ENCODE measurements at places on chromosomes 12 and 14. TPM values are rescaled to one million over a fixed set of nuclear protein-coding genes. Genes with fewer than 3 reads are reported as not detected.

- peak; percentile 88 for DNase-seq
Observed at GRCh38 chr12:132904718-132905328, 17.4 kb upstream of the CHFR start.

- DNase-seq, result no peak
Observed at GRCh38 chr14:51869411-51870100, 9.1 kb downstream of the GNG2 start.

DNA sequence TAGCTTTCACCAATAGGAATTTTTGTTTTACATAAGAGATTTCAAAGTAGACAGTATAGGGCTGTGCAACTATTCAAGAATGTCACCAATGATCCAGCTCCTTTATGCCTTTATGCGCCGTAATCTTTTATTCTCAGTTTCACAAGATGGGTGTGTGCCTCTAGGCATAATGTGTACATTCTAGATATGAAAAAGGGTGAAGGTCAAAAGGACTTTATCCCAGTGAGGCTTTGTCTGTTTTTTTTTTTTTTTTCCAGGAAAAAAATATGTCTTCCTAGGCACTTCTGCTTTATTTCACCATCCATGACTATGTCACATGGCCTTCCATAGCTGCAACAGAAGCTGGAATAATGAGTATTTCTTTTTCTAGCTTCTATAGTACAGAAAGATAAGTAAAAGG, 142.3 kb upstream of the IGF1 start:
- no peak for DNase-seq

- DNase-seq, result peak; percentile 57
Observed at GRCh38 chr12:93100610-93101009, 171.5 kb upstream of the EEA1 start.

- DNase-seq, result peak; percentile 62
Observed at GRCh38 chr14:104341532-104342434, 203.4 kb downstream of the KIF26A start.

GRCh38 chr14:71698027-71698426, 234.2 kb upstream of the RGS6 start:
- DNase-seq, result no peak

DNA sequence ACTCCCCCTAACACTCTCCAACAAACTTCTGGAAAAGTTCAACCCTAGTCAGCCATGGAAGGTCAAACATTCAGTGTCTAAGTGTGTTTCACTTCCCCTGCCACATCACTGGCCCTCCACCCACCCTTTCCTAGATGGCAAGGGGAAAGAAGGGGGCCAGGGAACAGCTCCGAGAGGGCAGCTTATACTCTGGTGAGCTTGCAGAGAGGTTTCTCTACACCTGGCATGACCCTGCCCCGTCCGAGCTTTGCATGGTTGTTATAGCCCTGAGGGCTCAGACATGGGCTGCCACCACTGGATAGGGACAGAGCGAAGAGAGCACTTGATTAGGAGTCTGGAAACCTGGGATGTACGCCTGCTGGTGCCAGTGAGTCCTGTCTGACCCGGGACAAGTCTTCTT, 4.0 kb downstream of the ACVRL1 start:
- DNase-seq, result no peak

GRCh38 chr12:82415402-82415801, 57.1 kb downstream of the METTL25 start:
- DNase-seq, result peak; percentile 21

- DNase-seq, result no peak
Observed at GRCh38 chr12:101777978-101778377, 38.7 kb upstream of the SYCP3 start.

- DNase-seq, result no peak
Observed at GRCh38 chr12:42985506-42985905, 396.0 kb upstream of the PRICKLE1 start.

- DNase-seq, result no peak
Observed at GRCh38 chr12:96343347-96343954, 56.8 kb downstream of the CDK17 start.

GRCh38 chr12:19916196-19916753, 452.1 kb upstream of the PDE3A start:
- DNase-seq, result no peak

- DNase-seq, result peak; percentile 75
Observed at GRCh38 chr12:39441963-39442830, 723 bp downstream of the KIF21A start.

DNA sequence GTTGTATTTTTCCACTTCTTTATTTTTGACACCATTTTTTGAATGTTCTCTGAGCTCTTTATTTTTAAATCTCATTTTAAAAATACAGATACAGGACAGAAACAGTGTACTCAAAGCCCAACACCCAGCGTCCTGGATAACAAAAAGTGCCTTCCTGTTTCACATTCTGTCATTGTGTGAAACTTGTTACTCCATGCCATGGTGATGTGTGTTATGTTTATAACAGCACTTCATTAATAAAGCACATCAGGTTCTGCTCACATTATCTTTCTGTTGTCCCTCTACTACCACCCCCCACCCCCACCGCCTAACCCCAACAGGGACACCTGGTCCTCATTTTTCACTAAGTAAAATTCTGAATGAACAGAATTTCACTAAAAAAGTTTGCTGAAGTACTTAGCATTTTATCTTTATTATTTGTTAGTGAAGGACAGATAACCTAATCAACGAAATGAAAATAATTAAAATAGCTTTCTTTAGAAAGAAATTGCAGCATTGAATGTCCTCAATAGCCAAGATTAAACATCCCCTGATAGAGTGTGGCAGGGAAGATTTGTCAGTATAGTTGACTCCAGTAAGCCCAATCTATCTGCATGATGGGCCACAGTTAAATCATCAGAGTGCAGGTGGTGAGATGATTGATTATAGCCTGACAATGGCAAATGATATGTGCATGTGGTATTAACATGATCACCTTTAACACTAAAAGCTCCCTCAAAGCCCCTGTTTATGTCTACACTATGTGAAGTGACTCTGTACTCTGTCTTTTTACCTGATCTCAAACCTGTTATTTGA, 153.9 kb downstream of the ACSS3 start:
- DNase-seq, result no peak

GRCh38 chr12:120799243-120800045, 73.8 kb downstream of the ACADS start:
- DNase-seq, result no peak

- DNase-seq, result no peak
Observed at GRCh38 chr12:111638556-111638955, 39.4 kb upstream of the ATXN2 start.

- peak; percentile 88 for DNase-seq
Observed at GRCh38 chr12:30794591-30795409, 40.0 kb upstream of the CAPRIN2 start.

- DNase-seq, result no peak
Observed at GRCh38 chr14:104150136-104151025, 12.0 kb downstream of the KIF26A start.

DNA sequence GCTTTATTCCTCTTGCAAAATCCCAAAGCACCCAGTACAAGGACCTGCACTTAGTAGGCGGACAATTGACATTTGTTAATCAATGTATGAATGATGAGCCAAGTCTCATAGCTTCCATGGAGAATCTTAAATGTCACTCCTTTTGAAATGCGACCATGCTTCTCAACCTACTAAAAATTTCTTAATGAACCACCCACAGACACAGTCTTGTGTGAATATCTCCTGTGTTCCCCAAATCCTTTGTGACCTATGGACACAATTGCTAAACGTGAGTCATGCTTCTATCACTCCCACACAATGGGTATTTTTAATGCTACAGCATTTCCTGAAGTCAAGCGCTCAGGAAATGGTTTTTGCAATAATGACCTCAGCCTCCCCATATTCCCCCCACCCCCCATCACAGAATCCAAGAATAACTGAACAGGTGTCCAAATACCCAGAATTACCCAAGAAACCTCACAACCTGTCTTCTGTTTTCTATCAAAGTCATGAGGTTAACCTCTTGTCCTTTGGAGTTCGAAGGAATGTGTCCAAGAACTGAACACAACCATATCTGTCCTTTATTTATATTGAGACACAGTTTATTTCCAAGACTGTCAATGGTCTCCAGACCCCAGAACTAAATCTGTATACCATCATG, 163.6 kb upstream of the PLEKHG7 start:
- DNase-seq, result peak; percentile 83

DNA sequence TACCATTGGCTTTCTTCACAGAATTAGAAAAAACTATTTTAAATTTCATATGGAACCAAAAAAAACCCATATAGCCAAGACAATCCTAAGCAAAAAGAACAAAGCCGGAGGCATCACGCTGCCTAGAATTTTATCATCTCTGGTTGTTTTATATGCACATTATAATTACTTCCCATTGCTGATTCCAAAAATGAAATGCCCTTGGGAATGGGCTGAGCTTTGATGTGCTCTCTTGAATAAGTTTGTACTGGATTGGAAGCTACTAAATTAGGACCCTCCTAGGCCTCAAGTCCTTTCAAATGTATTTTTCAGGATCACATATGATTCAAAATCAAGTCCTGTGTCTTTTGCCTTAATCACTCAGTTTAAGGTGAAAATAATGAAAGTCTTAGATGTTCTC, 58.9 kb upstream of the DUSP6 start:
- no peak for DNase-seq

DNA sequence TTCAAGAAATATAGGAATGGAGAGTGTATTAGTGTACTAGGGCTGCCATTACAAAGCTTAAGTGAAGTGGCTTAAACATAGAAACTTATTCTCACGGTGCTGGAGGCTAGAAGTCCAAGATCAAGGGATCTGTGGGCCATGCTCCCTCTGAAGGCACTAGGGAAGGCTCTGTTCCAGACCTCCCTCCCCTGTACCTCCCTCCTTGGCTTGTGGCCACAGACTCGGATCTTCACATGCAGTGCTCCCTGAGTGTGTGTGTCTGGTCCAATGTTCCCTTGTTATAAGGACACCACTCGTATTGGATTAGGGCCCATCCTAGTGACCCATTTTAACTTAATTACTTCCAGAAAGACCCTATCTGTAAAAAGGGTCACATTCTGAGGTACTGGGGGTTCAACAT, 225.6 kb downstream of the VRK1 start:
- DNase-seq, result no peak

RNU4-1 gene
- under 0.01 TPM for total RNA-seq

LGMN gene
- 89.4 TPM for total RNA-seq

DNAH10 gene
- total RNA-seq, result 0.72 TPM

FGF23 gene
- total RNA-seq, result not detected

CLEC2A gene
- not detected for total RNA-seq

CD163L1 gene
- total RNA-seq, result under 0.01 TPM

NINJ2 gene
- 5.8 TPM for total RNA-seq

TAS2R7 gene
- not detected for total RNA-seq

TMEM117 gene
- 20.6 TPM for total RNA-seq

ADAM21 gene
- not detected for total RNA-seq

INHBC gene
- not detected for total RNA-seq
